ENCODE measurements at places on chromosomes 2 and 18. TPM values are rescaled to one million over a fixed set of nuclear protein-coding genes. Genes with fewer than 3 reads are reported as not detected.

The EPAS1 gene
- total RNA-seq: 44.3 TPM

The ANKRD29 gene
- total RNA-seq: 0.57 TPM

The MARCHF4 gene
- not detected for total RNA-seq

The TFPI gene
- 84.6 TPM for total RNA-seq

The SETBP1 gene
- total RNA-seq: 10.5 TPM

The GNAL gene
- 2.9 TPM for total RNA-seq

The SP100 gene
- total RNA-seq: 13.5 TPM

The ATOH8 gene
- 82.1 TPM for total RNA-seq

The CFAP210 gene
- not detected for total RNA-seq

The ANTXR1 gene
- 10.9 TPM for total RNA-seq

The ACKR3 gene
- 14.7 TPM for total RNA-seq

The ABCB11 gene
- total RNA-seq: not detected

The DLX1 gene
- total RNA-seq: not detected

The RAPGEF4 gene
- total RNA-seq: 2.0 TPM

The BBS5 gene
- 9.3 TPM for total RNA-seq

The CAPN10 gene
- total RNA-seq: 9.9 TPM

The ZNF519 gene
- total RNA-seq: 0.47 TPM
